ENCODE measurements at places on chromosomes 7 and 10. TPM values are rescaled to one million over a fixed set of nuclear protein-coding genes. Genes with fewer than 3 reads are reported as not detected.

The PPP1R17 gene
- total RNA-seq: not detected

DNA sequence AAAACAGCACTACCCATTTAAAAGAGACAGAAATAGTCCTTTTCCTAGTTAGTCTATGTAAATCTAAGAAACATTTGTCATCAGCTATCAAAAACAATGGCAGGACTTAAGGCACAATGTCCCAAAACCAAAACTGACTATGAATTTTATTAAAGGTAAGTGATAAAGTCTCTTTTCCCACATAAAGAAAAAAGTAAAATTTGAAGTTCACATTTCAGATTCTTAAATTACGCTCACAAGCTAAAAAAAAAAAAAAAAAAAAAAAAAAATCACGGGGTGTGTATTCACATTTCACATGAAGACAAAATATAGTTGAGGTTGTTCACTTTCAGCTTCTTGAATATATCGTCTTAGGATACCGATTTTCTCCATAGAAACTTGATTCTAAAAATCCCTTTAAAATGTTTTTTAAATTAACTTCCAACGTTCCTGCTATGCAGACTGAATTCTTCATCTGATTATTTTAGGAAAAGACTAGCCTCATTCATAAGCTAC, 1.6 kb downstream of the P4HA1 start:
- DNase-seq: no peak
- H3K36me3 ChIP-seq: no peaks in the 10 kb centered on the region
- no peaks in the 10 kb centered on the region for H3K4me1 ChIP-seq
- H3K27ac ChIP-seq: peak overlapping the region; percentile 99

DNA sequence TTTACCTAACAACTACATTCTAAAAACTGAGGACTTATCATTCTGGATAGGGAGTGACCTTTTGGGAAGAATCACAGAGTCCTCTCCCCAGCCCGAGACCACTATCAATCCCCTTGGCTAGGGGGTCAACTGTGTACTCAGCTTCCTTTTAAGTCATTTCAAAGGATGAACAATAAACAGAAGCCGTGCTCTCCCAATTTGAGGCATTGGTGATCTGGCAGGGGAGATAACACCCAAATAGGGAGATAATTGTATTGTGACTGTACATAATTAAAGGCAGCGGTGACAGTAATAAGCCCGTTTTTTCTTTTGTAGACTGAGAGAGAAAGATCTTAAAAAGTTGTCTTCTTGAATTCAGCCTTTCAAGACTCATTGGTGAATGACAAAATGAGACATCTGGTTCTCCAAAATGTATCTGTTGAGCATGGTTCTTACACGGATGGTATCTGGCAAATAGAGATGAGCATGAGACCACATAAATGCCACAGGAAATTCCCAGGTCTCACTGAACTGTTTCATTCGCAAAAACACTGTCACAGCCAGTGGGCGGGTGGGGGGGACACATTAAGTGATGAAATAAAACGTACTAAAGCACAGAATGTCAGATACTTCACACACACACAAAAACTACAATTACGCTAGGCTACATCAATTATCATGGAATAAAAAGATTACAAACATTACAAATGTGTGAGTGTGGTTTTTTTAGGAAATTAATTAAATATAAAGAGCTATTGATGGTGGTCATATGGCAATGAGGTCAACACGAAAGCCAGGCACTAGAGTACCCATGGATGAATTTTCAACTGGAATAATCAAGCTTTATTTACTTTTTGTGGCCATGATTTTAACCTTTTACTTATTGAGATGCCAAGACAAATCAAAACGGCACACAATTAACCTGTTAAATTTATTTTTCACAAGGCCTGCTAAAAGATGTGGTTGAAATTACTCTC, 108.4 kb downstream of the HIPK2 start:
- H3K27ac ChIP-seq: no peak overlapping the region
- H3K36me3 ChIP-seq: no peaks in the 10 kb centered on the region
- H3K4me1 ChIP-seq: peaks cover 27% of the 10 kb centered on the region
- no peak for DNase-seq
- no peak overlapping the region for H3K4me3 ChIP-seq

The CRHR2 gene
- total RNA-seq: 0.66 TPM

DNA sequence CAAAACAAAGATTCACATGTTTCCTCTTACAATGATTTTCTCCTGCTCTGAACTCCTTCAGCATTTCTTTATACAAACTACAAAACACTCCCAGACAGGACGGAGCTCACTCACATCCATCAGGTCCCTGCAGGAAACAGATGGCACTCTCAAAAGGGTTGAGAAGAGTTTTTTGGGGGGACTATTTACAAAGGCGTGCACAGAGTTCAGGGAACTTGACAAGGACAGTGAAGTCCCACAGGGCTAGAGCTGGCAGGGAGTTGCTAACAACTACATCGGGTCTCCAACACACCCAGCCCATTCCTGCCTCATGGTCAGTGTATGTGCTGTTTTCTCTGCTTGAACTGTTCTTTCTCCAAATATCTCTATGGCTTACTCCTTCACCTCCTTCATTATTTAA, 24.7 kb upstream of the YAE1 start:
- no peak for DNase-seq
- H3K4me1 ChIP-seq: no peaks in the 10 kb centered on the region
- no peak overlapping the region for H3K4me3 ChIP-seq
- H3K27me3 ChIP-seq: no peaks in the 10 kb centered on the region
- H3K27ac ChIP-seq: no peak overlapping the region

DNA sequence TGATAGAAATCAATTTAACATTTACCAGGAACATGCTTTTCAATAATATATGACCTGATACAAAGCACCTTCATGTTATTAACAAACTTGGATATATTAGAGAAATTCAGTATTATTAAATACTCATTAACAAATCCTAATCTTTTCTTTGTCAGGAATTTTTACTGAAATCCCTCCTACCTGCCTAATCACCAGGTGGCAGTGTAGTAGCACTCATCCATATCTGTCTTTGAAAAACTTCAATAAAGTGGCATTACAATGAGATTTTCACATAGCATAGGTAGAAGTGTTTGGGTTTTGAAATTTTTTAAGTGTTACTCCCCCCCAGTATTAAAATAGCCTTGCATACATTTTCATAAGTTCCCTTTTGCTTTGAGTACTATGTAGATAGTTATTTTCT, 1246.6 kb upstream of the LRRN3 start:
- no peaks in the 10 kb centered on the region for H3K27me3 ChIP-seq
- H3K4me3 ChIP-seq: no peak overlapping the region
- H3K27ac ChIP-seq: no peak overlapping the region
- no peaks in the 10 kb centered on the region for H3K4me1 ChIP-seq
- no peaks in the 10 kb centered on the region for H3K36me3 ChIP-seq
- no peak for DNase-seq
